ENCODE measurements at places on chromosomes 13 and 19.

- DNase-seq = peak; percentile 88
Observed at GRCh38 chr13:27797228-27797624, 4.9 kb downstream of the GSX1 start.

DNA sequence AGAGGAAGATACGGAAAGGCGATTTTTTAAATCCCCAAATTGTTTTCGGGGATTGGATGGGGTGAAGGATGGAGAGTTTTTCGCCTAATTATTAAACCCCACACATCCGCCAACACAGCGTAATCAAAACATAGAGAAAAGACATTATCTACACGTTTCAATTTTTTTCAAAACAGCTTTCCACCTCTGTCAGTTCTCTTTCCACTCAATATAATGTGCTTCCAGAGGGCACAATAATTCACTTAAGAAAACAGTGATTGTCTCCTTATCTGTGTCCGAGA lies 435 bp upstream of the OBI1 start:
- no peak for DNase-seq

- DNase-seq = no peak
Observed at GRCh38 chr19:21691661-21692060, 75.7 kb downstream of the ZNF100 start.

GRCh38 chr13:105778196-105778595 lies 757.3 kb downstream of the EFNB2 start:
- no peak for DNase-seq

- no peak for DNase-seq
Observed at GRCh38 chr13:62779161-62779560, 1363.5 kb upstream of the PCDH20 start.

GRCh38 chr19:52786078-52786463 lies 520 bp downstream of the ZNF600 start:
- DNase-seq = peak; percentile 52

GRCh38 chr19:3818466-3818865 lies 32.3 kb upstream of the MATK start:
- DNase-seq = no peak

- DNase-seq = no peak
Observed at GRCh38 chr19:50972795-50973376, 3.5 kb upstream of the KLK6 start.

DNA sequence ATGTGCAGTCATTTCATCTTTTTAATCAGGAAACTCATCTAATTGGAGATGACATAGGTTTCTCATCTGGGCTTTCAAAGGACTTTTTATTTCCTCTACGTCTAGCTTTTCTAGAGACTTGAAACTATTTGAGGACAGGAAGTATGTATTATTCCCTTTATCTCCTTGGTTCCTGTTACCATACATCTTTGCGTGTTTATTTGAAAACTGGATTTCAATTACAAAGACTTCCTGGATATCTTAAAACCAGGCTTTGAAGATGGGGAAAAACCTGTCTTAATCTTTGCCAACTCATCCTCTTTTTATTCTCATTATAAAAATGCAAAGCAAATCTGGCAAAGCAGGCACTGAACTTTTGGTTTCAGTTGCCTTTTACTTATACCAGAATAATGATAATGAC lies 130.5 kb downstream of the LMO7 start:
- DNase-seq = no peak

- DNase-seq = no peak
Observed at GRCh38 chr19:54154603-54155345, 4.7 kb downstream of the LENG1 start.

- no peak for DNase-seq
Observed at GRCh38 chr19:47661161-47661560, 52.1 kb upstream of the EHD2 start.

DNA sequence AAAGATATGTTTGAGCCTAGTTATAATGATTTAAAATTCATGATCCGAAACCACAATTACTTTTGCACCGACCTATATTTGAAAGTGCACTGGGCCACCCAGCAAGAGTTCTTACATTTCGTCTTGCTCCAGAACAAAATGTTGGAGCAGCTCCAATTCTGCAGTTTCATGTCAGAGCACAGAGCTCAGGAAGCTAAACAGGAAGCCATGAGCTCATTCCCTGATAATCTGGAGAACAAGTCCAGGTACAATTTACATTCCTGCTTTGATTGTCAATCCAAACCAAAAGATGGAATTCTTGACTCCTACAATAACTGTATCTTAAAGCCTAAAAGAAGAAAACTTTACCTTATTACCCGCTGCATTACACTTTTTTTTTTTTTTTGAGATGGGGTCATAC lies 131.8 kb downstream of the KCTD12 start:
- DNase-seq = no peak

- peak; percentile 63 for DNase-seq
Observed at GRCh38 chr13:81487151-81487550, 1146.2 kb upstream of the SPRY2 start.

- no peak for DNase-seq
Observed at GRCh38 chr13:75251188-75251587, 230.8 kb downstream of the TBC1D4 start.

- no peak for DNase-seq
Observed at GRCh38 chr19:48689449-48689848, 6.3 kb upstream of the FUT2 start.

- DNase-seq = no peak
Observed at GRCh38 chr13:28257305-28257704, 119.0 kb downstream of the PAN3 start.

GRCh38 chr13:63540061-63540460 lies 2124.4 kb upstream of the PCDH20 start:
- DNase-seq = no peak

DNA sequence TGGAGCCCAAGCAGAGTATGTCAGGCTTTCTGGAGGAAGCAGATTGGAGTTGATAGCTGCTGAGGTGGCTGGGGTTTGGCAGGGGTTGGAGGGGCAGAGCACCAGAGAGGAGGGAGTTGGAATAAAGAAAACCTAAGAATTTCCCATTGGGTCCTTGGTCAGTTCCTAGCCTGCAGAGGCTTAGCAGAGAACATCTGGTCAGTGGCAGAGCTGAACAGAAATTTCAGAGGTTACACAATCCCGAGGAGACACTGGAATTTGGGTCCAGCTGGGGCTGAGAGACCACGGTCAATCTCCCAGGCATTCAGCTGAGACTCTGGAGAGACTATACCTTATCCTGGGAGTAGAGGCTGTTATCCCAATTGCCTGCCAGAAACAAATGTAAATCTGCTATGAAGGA lies 84.4 kb downstream of the DPY19L3 start:
- DNase-seq = no peak

DNA sequence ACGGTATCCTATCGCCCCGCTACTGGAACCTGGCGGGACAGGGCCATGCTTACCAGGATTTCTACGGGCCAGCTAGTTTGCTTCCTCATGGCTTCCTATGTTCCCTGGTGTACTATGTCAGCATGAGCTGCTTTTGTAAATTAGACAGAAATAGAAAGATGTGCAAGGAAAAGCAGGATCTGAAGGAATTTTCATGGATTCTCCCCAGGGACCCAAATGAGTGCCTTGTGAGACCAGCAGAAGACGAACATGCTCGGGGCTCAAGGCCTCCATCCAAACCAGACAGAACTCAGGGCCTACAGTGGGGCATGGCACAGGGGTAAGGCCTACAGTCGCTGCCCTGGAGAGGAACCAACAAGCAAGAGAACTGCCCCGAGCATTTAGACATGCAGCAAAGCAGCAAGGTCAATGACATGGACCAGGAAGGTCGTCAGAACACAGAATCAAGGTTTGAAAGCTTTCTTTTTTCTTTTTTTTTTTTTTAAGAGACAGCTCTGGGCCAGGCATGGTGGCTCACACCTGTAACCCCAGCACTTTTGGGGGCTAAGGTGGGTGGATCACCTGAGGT lies 17.3 kb downstream of the EPS15L1 start:
- no peak for DNase-seq

DNA sequence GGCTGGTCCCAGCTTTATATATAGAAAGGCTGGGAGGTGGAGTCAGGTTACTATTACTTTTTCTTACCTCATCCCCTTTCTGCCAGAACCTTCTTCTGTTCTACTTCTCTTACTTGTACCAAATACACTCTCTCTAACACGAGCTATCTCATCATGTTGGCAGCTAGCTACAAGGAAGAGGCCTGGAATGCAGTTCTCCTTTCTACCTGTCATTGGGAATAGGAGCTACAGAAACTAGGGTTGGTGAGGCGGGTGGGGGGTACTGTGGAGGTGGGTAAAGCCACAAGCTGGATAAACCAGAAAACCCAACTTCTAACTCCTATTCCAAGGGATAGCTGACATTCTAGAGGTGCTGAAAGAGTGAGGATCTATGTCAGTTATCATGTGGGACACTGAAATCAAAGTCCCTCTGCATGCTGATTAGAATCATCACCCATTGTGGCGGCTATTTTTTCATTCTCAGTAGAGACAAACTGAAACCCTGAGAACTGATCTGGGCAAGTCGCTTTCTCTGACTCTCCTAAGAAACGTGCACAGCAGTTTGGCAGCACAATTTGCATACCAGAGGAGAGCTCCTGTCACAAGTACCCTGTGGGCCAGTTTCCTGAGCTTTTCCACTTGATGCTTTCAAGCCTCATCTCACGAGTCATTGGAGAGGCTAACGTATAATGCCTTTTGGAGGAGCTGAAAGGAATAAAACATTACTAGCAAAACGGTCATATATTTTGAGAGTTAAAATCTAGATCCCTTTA lies 358.1 kb downstream of the ENOX1 start:
- DNase-seq = no peak

DNA sequence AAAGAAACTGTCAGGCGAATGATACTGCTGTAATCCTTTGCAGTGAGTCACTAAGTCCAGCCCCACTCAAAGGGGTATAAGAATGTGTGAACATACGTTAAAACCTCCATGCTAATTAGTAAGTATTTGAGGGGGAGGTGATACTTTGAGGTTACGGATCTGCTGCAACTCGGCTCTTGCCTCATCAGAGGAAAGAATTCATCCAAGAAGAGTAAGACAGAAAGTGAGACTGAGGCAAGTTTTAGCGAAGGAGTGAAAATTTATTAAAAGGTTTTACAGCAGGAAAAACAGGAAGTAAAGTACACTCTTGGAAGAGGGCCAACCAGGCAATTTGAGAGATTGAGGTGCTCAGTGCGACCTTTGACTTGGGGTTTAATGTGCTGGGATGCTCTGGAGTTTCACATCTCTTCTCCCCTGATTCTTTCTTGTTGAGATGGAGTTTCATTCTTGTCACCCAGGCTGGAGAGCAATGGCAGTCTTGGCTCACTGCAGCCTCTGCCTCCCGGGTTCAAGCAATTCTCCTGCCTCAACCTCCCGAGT lies 9.8 kb downstream of the CLEC4M start:
- DNase-seq = no peak

DNA sequence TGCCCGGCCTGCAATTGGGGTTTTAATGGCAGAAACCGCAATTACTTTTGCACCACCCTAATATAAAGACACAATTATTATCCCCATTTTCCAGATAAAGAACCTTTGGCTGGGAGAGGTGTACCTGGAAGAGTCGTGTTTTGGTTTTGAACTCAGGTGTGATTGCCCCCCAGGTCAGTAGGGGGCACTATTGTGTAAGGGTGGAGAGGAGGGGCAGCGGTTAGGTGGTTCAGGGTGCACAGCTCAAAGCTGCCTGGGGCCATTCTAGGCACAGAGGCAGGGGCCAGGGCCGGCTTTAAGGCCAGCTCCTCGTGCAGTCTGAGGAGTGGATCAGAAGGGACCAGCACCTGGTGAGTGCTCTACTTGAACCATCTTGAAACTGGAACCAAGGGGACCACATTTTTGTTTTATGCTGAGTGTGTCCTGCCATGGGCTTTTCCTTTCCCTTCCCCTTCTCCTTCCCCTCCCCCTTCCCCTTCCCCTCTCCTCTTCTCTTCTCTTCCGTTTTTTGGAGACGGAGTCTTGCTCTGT lies 5.8 kb upstream of the FCGRT start:
- peak; percentile 91 for DNase-seq

DNA sequence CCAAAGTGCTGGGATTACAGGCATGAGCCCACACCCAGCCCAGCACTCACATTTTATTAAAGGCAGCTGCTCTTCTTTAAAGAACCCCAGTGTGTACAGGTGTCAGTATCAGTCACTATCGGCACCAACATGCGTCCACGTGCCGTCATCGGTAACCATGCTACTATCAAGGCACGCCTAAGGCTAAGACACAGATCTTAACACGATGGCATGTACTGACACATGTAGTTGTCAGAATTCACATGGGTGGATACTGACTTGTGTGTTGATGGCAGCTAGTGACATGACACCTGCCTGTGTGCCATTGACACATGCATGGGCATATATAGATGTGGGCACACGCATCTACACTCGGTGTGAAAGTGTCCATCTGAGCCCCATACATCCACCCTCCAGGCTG lies 12.2 kb upstream of the HIF3A start:
- DNase-seq = no peak

All from islet precursor cell (in vitro differentiated cells).